ENCODE measurements at places on chromosomes 4 and X.

DNA sequence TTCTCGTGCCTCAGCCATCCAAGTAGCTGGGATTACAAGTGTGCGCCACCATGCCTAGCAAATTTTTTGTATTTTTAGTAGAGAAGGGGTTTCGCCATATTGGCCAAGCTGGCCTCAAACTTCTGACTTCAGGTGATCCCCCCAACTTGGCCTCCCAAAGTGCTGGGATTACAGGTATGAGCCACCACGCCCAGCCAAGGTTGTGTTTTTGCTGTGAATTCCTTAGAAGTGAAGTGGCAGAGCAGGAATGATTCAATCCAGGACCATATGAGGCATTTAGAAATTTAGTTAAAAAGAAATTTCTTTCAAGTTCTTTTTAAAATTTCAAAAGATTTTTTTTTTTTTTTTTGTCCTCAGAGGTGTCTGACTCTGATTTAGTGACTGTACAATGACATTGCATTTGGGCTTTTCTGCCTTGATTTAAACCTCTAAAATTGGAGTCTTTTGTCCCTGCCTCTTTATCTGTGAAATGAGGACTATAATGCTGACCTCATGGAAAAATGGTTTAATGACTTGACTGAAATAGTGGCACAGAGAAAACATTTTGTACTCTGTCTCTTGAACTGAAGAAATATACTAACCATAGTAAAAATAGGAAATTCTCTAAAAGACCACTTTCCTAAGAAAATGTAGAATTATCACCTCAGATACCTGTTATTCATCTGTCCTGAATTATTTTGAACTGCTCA is 59.9 kb downstream of the CXCL13 start:
- no peaks in the 10 kb centered on the region for H3K36me3 ChIP-seq
- DNase-seq = no peak
- no peaks in the 10 kb centered on the region for H3K27me3 ChIP-seq
- H3K4me3 ChIP-seq = no peak overlapping the region
- H3K27ac ChIP-seq = no peak overlapping the region
- no peaks in the 10 kb centered on the region for H3K4me1 ChIP-seq

- no peak overlapping the region for H3K27ac ChIP-seq
- H3K4me3 ChIP-seq = no peak overlapping the region
- no peaks in the 10 kb centered on the region for H3K4me1 ChIP-seq
- DNase-seq = no peak
Observed at GRCh38 chr4:150385606-150386005, 196.3 kb upstream of the MAB21L2 start.

DNA sequence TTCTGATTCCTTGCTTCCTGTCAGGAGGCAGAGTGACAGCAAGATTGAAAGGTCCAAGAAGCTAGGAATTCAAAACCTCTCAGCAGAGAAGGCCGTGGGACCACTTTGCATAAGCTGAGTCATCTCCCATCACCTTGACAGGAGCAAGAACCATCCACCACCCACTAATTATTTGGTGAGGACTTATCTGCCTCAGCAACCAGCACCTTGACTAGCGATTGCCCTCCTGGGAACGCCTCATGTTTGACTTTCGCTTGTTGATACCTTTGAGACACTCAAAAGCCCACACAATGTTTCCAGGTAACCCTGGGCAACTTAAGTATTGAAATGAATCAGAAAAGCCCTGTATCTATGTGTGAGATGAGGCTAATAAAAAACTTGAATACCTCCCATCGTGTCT is 233.5 kb upstream of the GYPA start:
- DNase-seq = no peak
- no peaks in the 10 kb centered on the region for H3K4me1 ChIP-seq
- H3K27ac ChIP-seq = no peak overlapping the region
- no peaks in the 10 kb centered on the region for H3K27me3 ChIP-seq
- no peaks in the 10 kb centered on the region for H3K36me3 ChIP-seq

DNA sequence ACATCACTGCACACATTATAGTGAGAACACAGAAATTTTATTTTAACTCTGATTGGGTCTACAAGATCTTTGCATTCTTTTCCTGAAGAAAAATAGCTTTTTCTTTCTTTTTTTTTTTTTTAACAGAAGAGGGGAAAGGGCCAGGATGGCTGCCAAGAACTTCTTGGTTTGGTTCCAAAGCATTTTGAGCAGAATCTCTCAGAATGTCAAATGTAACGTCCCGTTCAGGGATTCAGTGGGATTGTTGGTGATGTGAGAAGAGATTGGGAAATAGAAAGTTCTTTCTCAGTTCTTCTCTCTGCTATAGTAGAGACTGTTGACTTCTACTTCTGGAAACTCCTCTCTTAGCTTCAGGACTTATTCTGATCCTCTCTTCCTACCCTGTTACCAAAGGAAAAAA is 70.9 kb upstream of the CBR4 start:
- DNase-seq = peak; percentile 61
- H3K4me1 ChIP-seq = peaks cover 6% of the 10 kb centered on the region
- no peaks in the 10 kb centered on the region for H3K27me3 ChIP-seq

- H3K4me3 ChIP-seq = no peak overlapping the region
- H3K27ac ChIP-seq = no peak overlapping the region
- no peak for DNase-seq
Observed at GRCh38 chr4:20326977-20327376, 75.3 kb downstream of the SLIT2 start.

DNA sequence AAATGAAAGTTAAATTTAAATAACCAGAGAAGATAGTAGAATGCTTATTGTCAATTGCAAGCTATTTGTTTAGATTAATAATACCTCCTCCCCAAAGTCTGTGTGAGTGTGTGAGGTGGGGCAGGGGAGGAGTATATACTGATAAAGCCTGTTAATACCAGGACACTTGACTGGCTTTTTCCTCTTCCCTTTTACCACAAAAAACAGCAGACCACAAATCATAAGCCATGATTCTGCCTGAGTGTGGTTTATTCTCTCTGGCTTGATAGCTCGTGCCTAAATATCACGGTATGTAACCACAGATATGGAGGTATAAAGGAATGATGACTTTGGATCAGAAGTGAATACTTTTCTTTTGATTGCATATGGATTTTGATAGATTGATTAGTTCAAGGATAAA is 21.9 kb upstream of the SCRG1 start:
- H3K4me1 ChIP-seq = no peaks in the 10 kb centered on the region
- no peak for DNase-seq
- no peaks in the 10 kb centered on the region for H3K27me3 ChIP-seq
- no peak overlapping the region for H3K4me3 ChIP-seq
- no peak overlapping the region for H3K27ac ChIP-seq
- no peaks in the 10 kb centered on the region for H3K36me3 ChIP-seq

- H3K27ac ChIP-seq = no peak overlapping the region
- no peaks in the 10 kb centered on the region for H3K4me1 ChIP-seq
- H3K36me3 ChIP-seq = no peaks in the 10 kb centered on the region
- DNase-seq = no peak
- no peaks in the 10 kb centered on the region for H3K27me3 ChIP-seq
Observed at GRCh38 chr4:105808750-105809041, 86.6 kb upstream of the NPNT start.

- H3K4me1 ChIP-seq = no peaks in the 10 kb centered on the region
- no peak for DNase-seq
- no peaks in the 10 kb centered on the region for H3K27me3 ChIP-seq
- H3K36me3 ChIP-seq = no peaks in the 10 kb centered on the region
- no peak overlapping the region for H3K4me3 ChIP-seq
Observed at GRCh38 chr4:1622956-1623355, 61.2 kb downstream of the FAM53A start.

GRCh38 chrX:148371291-148371690 is 129.1 kb upstream of the AFF2 start:
- no peaks in the 10 kb centered on the region for H3K27me3 ChIP-seq
- no peaks in the 10 kb centered on the region for H3K4me1 ChIP-seq
- DNase-seq = no peak
- H3K36me3 ChIP-seq = no peaks in the 10 kb centered on the region
- H3K27ac ChIP-seq = no peak overlapping the region

DNA sequence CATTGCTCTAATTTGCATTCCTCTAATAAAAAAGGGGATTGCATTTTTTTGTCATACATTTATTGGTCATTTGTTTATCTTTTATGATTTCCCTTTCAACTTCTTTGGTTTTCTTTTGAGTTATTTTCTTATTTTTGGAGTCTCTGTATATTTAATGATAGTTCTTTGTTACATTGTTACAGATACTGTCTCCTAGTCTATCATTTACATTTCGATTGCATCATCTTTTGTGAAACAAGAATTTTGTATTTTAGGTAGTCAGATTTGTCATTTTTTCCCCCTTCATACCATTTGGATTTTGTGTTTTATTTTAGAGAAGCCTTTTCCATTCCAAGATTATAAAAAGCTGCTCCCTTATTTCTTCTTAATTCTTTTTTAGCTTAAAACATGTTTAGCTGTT is 37.1 kb downstream of the SNX25 start:
- DNase-seq = no peak
- H3K4me1 ChIP-seq = peaks cover 2% of the 10 kb centered on the region
- no peaks in the 10 kb centered on the region for H3K27me3 ChIP-seq
- H3K4me3 ChIP-seq = no peak overlapping the region

- no peak overlapping the region for H3K4me3 ChIP-seq
- no peaks in the 10 kb centered on the region for H3K36me3 ChIP-seq
- DNase-seq = no peak
- H3K27me3 ChIP-seq = no peaks in the 10 kb centered on the region
- H3K27ac ChIP-seq = no peak overlapping the region
Observed at GRCh38 chr4:141786946-141787345, 150.6 kb downstream of the IL15 start.

DNA sequence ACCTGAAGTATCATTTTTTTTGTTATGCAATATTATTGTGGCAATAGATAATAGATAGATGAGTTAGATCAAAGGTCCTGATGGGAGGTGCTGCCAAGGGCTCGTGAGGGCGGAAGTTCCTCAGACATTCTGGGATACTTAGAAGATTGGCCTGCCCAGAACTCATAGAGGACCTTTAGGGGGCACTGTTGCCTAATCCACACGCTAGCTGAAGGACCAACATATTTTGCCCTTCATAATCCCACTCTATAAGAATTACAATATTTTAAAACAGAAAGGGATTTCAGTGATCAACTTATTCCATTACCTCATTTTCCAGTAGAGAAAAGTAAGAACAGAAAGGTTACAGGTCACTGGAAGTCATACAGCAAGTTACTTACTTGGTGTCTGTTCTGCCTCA is 22.9 kb upstream of the COX7B2 start:
- H3K36me3 ChIP-seq = no peaks in the 10 kb centered on the region
- H3K27me3 ChIP-seq = no peaks in the 10 kb centered on the region
- no peak for DNase-seq
- H3K4me1 ChIP-seq = no peaks in the 10 kb centered on the region

GRCh38 chr4:84669201-84669600 is 86.3 kb downstream of the CDS1 start:
- no peaks in the 10 kb centered on the region for H3K36me3 ChIP-seq
- H3K4me1 ChIP-seq = no peaks in the 10 kb centered on the region
- H3K27ac ChIP-seq = no peak overlapping the region
- H3K4me3 ChIP-seq = no peak overlapping the region

DNA sequence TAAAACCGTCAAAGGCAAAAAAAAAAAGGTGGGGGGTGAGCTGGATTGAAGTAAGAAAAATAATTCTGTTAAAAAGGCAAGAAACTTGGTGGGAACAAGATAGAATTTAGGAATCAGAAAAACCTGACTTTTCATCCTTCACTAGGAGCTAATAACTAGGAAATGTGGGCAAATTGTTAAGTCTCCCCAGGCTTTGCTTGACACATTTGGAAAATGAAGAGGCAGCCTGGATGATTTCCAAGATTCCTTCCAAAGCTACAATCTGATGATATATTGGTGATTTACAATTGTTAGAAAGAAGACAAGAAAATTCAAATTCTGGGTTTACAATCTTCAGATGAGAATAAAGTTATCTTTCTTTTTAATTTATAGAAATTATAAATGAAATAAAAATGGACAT is 1062.5 kb downstream of the ADGRL3 start:
- H3K27ac ChIP-seq = no peak overlapping the region

GRCh38 chr4:25367004-25367621 is 9.9 kb upstream of the ANAPC4 start:
- H3K4me1 ChIP-seq = no peaks in the 10 kb centered on the region
- no peaks in the 10 kb centered on the region for H3K36me3 ChIP-seq
- no peak overlapping the region for H3K4me3 ChIP-seq
- no peak for DNase-seq

GRCh38 chrX:154332561-154332960 is 37.0 kb downstream of the TKTL1 start:
- H3K4me3 ChIP-seq = no peak overlapping the region
- H3K27ac ChIP-seq = no peak overlapping the region
- no peaks in the 10 kb centered on the region for H3K36me3 ChIP-seq
- no peaks in the 10 kb centered on the region for H3K27me3 ChIP-seq
- DNase-seq = no peak

GRCh38 chr4:186297013-186297645 is 31.1 kb downstream of the F11 start:
- no peaks in the 10 kb centered on the region for H3K27me3 ChIP-seq
- no peaks in the 10 kb centered on the region for H3K36me3 ChIP-seq
- DNase-seq = no peak
- no peak overlapping the region for H3K4me3 ChIP-seq
- H3K4me1 ChIP-seq = no peaks in the 10 kb centered on the region

GRCh38 chr4:8198206-8198905 is 734 bp upstream of the SH3TC1 start:
- peak overlapping the region; percentile 12 for H3K27ac ChIP-seq
- DNase-seq = no peak
- H3K36me3 ChIP-seq = no peaks in the 10 kb centered on the region
- no peak overlapping the region for H3K4me3 ChIP-seq
- H3K27me3 ChIP-seq = no peaks in the 10 kb centered on the region
- peaks cover 12% of the 10 kb centered on the region for H3K4me1 ChIP-seq

DNA sequence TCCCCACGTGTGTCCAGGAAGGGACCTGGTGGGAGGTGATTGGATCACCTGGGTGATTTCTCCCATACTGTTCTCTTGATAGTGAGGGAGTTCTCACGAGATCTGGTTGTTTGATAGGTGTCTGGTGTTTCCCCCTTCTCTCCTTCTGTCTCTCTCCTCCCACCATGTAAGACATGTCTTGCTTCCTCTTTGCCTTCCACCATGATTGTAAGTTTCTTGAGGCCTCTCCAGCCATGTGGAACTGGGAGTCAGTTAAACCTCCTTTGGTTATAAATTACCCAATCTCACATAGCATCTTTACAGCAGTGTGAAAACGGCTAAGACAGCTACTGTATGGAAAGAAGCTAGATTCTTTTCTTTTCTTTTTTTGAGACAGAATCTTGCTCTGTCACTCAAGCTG is 21.6 kb upstream of the FGG start:
- H3K27me3 ChIP-seq = no peaks in the 10 kb centered on the region
- no peak overlapping the region for H3K27ac ChIP-seq
- H3K4me1 ChIP-seq = no peaks in the 10 kb centered on the region

DNA sequence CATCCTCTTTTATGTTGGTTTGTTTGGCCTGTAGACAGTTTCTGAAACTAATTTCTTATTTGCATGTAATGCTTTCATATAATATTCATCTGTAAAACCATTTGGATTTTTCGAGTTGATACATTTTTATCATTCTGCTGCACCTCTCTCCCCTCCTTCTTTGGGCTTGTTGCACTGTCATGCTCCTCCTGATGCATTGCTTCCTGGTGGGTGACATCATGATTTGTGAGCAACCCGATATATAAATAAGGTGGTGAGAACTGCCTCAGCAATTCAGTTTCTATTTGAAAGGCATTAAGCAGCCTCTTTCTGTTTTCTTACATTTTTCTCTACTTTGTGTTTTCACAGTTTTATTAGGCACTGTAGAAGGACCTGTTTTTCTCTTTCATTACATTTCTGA is 515.7 kb downstream of the RPA4 start:
- H3K27me3 ChIP-seq = no peaks in the 10 kb centered on the region
- DNase-seq = no peak
- no peak overlapping the region for H3K27ac ChIP-seq
- H3K4me1 ChIP-seq = peaks cover 1% of the 10 kb centered on the region

- peaks cover 3% of the 10 kb centered on the region for H3K4me1 ChIP-seq
- H3K27ac ChIP-seq = no peak overlapping the region
- no peak overlapping the region for H3K4me3 ChIP-seq
- no peaks in the 10 kb centered on the region for H3K27me3 ChIP-seq
- DNase-seq = no peak
Observed at GRCh38 chr4:139889264-139889663, 223.6 kb downstream of the MGST2 start.

All from ovary (tissue), 10 donors.